ENCODE measurements at places on chromosomes 2 and 18.

GRCh38 chr2:233892793-233893192 lies 24.4 kb upstream of the TRPM8 start:
- DNase-seq, result no peak

DNA sequence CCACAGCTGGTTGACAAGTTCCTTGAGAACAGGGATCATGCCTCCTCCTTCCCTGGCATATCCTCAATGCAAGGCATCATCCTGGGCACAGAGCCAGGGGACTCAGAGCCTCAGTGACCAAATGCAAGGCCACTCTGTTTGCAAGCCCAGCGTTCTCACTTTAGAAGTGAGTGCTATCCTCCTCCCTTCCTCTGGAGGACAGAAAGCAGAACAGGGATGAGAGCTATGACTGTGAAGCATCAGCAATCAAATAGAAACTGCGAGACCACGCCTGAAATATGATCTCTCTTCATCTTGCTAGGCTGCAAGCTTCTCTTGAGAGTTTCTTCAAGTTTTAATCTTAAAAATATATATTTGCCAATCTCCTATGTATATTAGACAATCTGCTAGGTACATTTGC lies 119.8 kb downstream of the LRATD1 start:
- DNase-seq, result no peak

GRCh38 chr2:240290432-240291336 lies 144.8 kb upstream of the GPC1 start:
- no peak for DNase-seq

GRCh38 chr2:153287109-153287801 lies 191.3 kb downstream of the RPRM start:
- DNase-seq, result no peak

DNA sequence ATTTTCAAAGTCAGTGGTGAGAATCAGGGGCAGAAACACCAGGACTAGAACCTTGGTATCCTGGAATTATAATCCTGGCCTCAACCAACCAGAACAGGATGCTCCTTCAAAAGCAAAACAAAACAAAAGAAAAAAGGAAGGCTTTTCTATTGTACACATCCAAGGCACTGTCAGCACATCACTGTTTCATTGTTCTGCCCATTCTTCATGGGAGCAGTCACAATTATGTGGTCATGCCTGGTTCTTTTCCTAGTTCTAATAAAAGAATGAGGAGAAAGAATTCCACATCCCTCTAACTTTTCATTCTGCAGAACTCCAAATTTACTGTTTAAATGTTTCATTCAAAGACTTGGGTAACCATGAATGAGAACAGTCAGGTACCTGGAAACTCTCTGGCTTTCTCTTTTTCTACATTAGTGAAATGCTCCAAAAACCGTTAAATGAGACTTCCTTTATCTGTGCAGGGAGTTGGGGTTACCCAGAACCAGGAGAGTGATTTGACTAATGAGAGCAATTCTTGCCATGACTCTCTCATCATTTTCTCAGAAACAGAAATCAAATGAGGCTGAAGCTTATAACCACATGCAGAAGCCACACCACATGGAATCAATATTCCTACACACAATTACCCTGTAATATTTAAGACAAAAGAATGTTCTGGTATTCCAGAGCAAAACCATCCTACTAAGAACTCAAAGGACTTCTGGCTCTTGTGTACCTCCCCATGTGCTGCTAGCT lies 110.9 kb upstream of the CCDC150 start:
- DNase-seq, result no peak

DNA sequence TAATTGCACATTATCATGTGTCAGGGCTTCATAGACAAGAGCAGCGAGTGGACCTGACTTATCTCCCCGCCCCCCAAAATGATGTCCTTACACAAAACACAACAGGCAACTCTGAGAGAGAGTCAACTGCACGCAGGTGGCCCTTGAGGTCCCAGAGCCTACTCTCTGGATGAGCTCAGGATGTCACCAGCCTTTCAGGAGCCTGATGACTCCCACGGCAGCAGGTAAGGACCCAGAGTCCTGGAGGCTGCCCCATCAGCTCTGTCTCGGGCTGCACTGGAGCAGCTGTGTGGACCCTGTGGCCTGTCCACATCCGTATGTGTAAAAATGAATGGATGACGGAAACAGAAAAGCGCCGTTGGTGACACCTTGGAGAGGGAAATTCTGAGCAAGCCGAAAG lies 130.9 kb downstream of the HDAC4 start:
- DNase-seq, result no peak

DNA sequence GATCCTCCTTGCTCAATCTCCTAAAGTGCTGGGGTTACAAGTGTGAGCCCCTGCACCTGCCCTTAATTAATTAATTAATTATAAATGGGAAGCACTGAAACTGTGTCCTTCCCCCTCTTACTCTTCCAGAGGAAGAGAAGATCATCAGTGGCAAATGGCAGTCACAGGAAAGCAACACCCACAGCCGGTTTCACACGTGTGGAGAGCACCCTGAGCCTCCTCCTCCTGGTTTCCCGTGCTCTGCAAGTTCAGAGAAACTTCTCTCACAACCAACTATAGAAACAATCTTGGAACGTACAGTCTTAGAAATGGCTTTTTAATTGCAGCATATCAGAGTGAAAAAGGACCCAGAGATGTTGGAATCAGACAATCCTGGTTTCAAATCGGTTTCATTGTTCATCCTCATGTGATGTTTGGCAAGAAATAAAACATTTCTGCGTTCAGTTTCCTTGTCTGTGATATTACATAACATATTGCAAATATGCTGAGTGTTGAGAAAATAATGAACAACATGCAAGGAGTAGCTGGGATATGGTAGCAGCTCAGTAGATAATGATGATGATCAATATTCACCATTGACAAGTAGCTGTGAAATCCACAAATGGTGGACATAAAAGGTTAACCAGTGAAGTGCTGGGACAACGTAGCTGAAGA lies 141.0 kb upstream of the KCTD1 start:
- no peak for DNase-seq

- no peak for DNase-seq
Measured at GRCh38 chr2:203461746-203462145, 73.4 kb downstream of the RAPH1 start.

DNA sequence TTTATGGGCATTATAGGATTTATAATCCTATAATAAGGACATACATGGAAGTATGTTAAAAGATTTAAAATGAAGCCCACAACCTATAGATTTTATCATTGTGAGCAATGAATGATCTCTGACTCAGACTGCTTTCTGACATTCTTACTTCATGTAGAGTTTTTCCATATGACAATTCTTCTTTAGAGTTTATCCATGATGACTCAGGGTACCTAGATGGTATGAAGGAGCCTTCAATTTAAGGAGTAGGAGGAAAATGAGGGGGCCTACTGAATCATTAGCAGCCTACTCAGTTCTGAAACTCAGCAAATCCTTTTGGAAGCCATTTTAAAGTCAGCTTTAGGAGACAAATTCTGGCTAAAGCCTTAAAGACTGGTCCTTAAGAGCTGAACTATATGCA lies 10.4 kb downstream of the PELI1 start:
- no peak for DNase-seq

GRCh38 chr2:215293879-215294278 lies 18.0 kb upstream of the ATIC start:
- no peak for DNase-seq

DNA sequence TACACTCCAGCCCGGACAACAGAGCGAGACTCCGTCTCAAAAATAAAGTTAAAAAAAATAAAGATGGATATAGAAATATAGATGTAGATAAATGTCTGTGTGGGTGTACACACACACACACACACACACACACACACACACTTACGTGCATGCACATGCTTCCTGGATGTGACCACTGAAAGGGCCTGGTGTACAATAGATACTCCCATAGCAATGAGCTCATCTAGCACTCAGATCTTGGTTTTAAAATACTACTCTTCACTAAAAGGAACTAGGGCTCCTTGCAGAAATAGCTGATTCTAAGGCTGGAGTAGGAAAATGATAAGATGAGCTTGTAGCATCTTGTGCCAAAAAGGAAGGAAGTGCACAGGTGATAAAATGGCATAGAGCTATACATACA lies 39.1 kb downstream of the ROCK2 start:
- no peak for DNase-seq

DNA sequence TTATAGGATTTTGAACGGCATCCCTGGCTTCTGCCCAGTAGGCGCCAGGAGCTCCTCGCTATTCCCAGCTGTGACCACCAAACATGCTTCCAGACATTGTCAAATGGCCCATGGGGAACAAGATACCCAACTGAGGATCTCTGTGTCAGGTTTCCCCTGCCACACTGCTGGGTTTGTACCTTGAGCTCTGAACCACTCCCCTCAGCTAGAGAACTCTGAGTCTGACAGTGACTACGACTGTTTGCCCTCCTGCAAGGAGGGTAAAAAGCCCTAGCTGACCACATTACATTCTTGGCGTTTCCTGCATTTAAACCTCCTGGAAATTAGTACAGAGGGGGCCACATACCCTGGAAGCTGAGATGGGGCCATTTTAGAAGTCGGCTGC lies 12.4 kb downstream of the LRRFIP1 start:
- DNase-seq, result no peak

- DNase-seq, result no peak
Measured at GRCh38 chr2:73937899-73938298, 11.2 kb downstream of the DGUOK start.

Measured in AG04449 (cell line).